ENCODE measurements at places on chromosomes 11 and 22. TPM values are rescaled to one million over a fixed set of nuclear protein-coding genes. Genes with fewer than 3 reads are reported as not detected.

Gene NRXN2
- total RNA-seq = 64.1 TPM

GRCh38 chr11:9740202-9740883 lies 76.5 kb downstream of the SWAP70 start:
- H3K4me1 ChIP-seq = no peaks in the 10 kb centered on the region
- no peaks in the 10 kb centered on the region for H3K36me3 ChIP-seq
- H3K27me3 ChIP-seq = no peaks in the 10 kb centered on the region
- H3K4me3 ChIP-seq = no peak overlapping the region

Gene OR56A1
- not detected for total RNA-seq

- no peak overlapping the region for H3K4me3 ChIP-seq
- no peaks in the 10 kb centered on the region for H3K4me1 ChIP-seq
- no peak for DNase-seq
- no peak overlapping the region for H3K27ac ChIP-seq
- no peaks in the 10 kb centered on the region for H3K36me3 ChIP-seq
- H3K27me3 ChIP-seq = no peaks in the 10 kb centered on the region
These were observed 473.1 kb downstream of the LRRC4C start for GRCh38 chr11:40986320-40986719.

DNA sequence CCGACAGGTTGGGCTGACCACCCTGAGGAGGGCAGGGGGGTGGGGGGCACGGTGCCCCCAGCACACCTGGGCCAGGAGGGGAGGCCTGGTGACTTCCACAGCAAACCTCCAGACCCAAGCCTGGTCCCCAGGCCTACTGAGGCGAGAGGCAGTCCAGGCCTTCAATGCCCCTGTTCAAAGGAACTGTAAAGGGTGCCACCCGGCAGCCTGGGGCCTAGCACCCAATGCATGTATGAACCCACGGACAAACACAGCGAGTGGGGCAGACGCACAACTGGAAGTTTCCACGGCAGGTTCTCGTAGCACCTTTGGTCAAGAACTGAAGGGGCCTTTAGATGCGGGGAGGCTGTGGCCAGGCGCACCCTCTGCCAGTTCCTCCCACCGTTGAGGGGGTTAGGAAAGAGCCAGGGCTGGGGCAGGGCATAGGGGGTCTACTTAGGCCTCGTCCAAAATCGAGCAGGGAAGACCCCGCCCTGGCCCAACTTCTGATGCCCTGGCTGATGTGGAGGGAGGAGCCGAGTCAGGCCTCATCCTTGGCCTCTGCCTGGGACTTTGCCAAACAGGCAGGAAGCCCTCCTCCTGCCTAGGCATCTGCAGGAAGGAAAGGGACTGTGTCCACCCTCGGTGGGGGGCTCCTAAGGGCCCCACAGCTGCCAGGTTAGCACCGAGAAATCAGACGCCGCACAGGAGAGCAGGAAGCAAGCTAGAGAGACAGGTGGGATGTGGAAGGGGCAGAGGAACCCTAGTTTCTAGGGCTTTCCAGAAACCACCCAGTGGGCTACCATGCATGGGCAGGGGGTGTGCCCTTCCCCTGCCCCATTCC lies 6.6 kb downstream of the CBX6 start:
- peak; percentile 62 for DNase-seq
- H3K36me3 ChIP-seq = no peaks in the 10 kb centered on the region
- no peak overlapping the region for H3K4me3 ChIP-seq
- H3K4me1 ChIP-seq = peaks cover 30% of the 10 kb centered on the region

DNA sequence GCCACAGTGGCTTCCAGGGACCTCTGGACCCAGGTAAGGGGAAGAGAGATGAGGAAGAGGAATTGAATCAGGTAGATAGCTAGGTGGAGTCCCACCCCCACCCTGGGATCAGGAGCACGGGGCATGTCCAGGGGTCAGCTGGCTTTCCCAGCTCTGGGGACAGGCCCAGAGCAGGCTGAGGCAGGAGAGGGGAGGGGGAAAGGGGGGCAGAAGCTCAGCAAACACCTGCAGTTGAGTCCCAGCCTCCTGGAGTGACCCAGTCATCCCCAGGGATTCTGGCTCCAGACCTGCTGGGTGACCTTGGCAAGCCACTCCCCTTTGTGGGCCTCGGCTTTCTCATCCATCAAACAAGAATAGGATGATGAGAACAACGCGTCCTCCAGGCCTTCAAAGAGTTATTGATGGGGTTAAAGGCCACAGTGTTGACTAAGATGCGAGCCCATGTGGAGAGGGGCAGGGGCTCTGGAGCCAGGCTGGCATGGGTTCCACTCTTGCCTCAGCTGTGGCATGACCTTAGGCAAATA lies 16.0 kb downstream of the STARD10 start:
- H3K4me1 ChIP-seq = peaks cover 8% of the 10 kb centered on the region
- no peak for DNase-seq
- peak overlapping the region; percentile 25 for H3K27ac ChIP-seq
- no peaks in the 10 kb centered on the region for H3K36me3 ChIP-seq
- no peak overlapping the region for H3K4me3 ChIP-seq

GRCh38 chr11:117127171-117127901 lies 16.8 kb upstream of the PAFAH1B2 start:
- DNase-seq = no peak
- no peaks in the 10 kb centered on the region for H3K36me3 ChIP-seq
- no peak overlapping the region for H3K4me3 ChIP-seq
- no peaks in the 10 kb centered on the region for H3K4me1 ChIP-seq

DNA sequence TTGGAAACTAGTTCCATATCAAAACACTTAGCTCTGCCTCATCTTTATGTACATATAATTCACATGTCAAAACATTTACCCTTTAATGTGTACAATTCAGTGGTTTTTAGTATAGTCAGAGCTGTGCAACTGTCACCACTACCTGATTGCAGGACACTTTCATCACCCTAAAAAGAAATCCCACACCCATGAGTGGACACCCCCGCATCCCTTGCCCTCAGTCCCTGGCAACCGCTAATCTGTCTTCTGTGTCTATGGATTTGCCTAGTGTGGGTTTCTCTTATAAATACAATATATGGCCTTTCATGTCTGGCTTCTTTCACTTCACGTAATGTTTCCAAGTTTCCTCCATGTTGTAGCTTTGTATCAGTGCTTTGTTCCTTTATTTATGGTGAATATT lies 8.6 kb upstream of the EMID1 start:
- H3K4me3 ChIP-seq = no peak overlapping the region
- H3K4me1 ChIP-seq = no peaks in the 10 kb centered on the region
- DNase-seq = no peak
- no peaks in the 10 kb centered on the region for H3K36me3 ChIP-seq
- H3K27me3 ChIP-seq = no peaks in the 10 kb centered on the region

Gene MCHR1
- 5.3 TPM for total RNA-seq

Gene KCTD17
- total RNA-seq = 34.7 TPM

- no peaks in the 10 kb centered on the region for H3K36me3 ChIP-seq
- no peaks in the 10 kb centered on the region for H3K27me3 ChIP-seq
- H3K4me3 ChIP-seq = no peak overlapping the region
- no peaks in the 10 kb centered on the region for H3K4me1 ChIP-seq
These were observed 11.6 kb upstream of the TMEM45B start for GRCh38 chr11:129804012-129804411.

- no peaks in the 10 kb centered on the region for H3K4me1 ChIP-seq
- H3K27me3 ChIP-seq = no peaks in the 10 kb centered on the region
- no peak for DNase-seq
- H3K36me3 ChIP-seq = no peaks in the 10 kb centered on the region
- no peak overlapping the region for H3K4me3 ChIP-seq
- H3K27ac ChIP-seq = no peak overlapping the region
These were observed 1.0 kb downstream of the LYVE1 start for GRCh38 chr11:10567446-10567845.

DNA sequence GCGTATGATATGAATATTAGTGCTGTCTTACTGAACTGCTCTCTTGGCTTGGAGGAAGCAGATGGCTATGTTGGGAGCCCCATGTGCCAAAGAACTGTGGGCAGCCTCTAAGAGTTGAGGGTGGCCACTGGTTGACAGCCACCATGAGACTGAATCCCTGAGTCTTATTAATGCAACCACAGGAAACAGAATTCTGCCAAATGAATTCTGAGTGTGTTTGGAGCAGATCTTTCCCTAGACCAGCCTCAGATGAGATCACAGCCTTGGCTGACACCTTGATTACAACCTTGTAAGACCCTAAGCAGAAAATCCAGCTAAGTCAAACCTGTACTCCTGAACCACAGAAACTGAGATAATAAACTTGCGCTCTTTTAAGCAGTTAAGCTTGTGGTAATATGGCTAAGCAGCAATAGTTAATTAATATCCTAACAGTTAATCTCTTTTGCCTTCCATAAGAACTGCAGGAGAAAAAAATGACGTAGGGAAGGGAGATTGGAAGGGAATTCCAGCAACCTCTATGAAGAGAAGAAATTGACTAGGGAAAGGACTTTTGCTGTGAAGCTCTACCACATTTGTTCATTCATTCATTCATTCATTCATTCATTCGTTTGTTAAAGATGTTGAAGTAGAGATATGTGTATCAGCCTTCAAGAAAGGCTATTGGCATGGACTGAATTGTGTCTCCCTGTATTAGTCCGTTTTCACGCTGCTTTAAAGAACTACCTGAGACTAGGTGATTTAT lies 26.8 kb downstream of the ADM start:
- DNase-seq = no peak
- no peaks in the 10 kb centered on the region for H3K36me3 ChIP-seq
- peaks cover 14% of the 10 kb centered on the region for H3K4me1 ChIP-seq
- H3K27me3 ChIP-seq = no peaks in the 10 kb centered on the region
- H3K27ac ChIP-seq = no peak overlapping the region

Gene LDHAL6A
- total RNA-seq = 0.48 TPM

DNA sequence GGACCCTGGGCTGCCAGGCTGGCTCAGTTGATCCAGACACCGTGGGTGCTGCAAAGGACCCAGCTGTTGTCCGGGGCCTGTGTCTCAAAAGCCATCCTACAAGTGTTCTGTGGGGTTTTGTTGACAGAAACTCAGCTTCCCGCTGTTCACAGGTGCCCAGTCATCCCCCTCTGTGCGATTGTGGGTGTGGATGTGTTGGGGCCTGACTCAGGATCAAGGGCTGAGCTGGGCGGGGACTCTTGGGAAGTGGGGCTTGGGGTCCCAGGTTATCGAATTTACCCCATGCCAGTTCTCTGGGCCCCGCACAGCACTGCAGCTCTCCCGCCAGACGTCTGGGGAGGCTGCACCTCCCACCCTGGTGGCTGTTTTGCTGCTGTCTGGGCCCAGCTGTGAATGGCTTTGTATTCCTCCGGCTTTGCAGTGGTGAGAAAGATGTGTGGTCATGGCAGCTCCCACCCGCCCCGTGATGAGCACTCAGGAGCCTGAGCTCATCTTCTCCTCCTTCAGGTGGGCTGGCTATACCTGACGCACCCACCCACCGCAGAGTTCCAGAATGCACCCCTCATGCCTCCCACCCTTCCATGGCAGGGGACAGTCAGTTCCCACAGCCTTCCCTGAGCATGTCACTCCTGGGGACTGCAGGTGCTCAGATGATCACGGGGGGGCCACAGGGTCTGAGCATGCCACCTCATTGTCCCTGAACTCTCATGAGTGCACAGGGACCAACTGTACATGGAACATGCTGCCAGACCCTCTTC lies 3.6 kb upstream of the AP2A2 start:
- no peaks in the 10 kb centered on the region for H3K36me3 ChIP-seq
- H3K27ac ChIP-seq = no peak overlapping the region
- H3K4me1 ChIP-seq = peaks cover 7% of the 10 kb centered on the region
- no peak overlapping the region for H3K4me3 ChIP-seq

GRCh38 chr22:31604137-31604705 lies 57.8 kb downstream of the PISD start:
- H3K4me3 ChIP-seq = no peak overlapping the region
- H3K4me1 ChIP-seq = peaks cover 2% of the 10 kb centered on the region
- DNase-seq = no peak
- H3K27ac ChIP-seq = no peak overlapping the region
- H3K36me3 ChIP-seq = no peaks in the 10 kb centered on the region

Gene MS4A3
- not detected for total RNA-seq

DNA sequence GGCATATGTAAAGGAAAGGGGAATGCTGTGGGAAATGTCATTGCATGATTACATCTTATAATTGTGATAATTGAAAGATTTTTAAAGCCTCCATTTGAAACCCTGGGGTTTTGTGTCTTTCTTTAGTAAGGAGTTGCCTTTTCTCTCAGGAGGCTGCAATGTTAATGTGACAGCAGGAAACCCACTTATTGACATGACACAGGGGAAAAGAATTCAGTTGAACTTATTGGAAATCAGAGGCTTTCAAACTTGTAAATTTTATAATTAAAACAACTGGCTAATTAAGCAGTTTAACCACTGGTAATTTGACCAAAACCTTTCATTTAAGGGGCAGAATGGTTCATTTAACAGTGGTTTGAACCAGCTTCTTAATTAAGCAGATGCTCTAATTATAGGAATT lies 31.2 kb downstream of the MRPL48 start:
- H3K27ac ChIP-seq = no peak overlapping the region
- H3K27me3 ChIP-seq = no peaks in the 10 kb centered on the region
- no peak overlapping the region for H3K4me3 ChIP-seq

Gene SYNGR1
- total RNA-seq = 67.1 TPM

Gene APOBEC3H
- not detected for total RNA-seq

DNA sequence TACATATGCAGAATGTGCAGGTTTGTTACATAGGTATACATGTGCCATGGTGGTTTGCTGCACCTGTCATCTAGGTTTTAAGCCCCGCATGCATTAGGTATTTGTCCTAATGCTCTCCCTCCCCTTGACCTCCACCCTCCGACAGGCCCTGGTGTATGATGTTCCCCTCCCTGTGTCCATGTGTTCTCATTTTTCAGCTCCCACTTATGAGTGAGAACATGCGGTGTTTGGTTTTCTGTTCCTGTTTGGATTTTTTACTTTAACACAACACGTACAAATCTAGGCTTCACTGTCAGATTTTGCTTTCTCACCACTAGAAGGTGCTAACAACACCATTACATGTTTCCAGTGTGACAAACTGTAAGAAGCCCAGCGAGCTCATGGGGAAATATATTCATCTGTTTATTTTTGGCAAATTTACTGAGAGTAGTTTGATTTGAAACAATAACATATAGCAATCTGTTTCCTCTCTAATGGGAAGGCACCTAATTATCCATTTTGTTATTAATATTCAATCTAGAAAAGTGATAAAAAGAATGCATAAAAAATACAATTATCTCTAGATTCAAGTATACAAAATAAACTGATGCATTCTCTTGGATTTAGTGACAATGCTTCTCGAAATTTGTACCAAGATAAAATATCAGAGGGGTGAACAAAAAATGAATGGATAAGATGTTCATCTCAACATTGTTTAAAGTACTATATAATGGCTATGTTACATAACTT lies 23.2 kb upstream of the BIRC3 start:
- peaks cover 6% of the 10 kb centered on the region for H3K4me1 ChIP-seq
- H3K36me3 ChIP-seq = no peaks in the 10 kb centered on the region
- no peak overlapping the region for H3K27ac ChIP-seq
- H3K27me3 ChIP-seq = no peaks in the 10 kb centered on the region

GRCh38 chr11:97742717-97743116 lies 1278.0 kb upstream of the CNTN5 start:
- no peak for DNase-seq
- peaks cover 5% of the 10 kb centered on the region for H3K4me1 ChIP-seq
- H3K27ac ChIP-seq = no peak overlapping the region
- no peak overlapping the region for H3K4me3 ChIP-seq

DNA sequence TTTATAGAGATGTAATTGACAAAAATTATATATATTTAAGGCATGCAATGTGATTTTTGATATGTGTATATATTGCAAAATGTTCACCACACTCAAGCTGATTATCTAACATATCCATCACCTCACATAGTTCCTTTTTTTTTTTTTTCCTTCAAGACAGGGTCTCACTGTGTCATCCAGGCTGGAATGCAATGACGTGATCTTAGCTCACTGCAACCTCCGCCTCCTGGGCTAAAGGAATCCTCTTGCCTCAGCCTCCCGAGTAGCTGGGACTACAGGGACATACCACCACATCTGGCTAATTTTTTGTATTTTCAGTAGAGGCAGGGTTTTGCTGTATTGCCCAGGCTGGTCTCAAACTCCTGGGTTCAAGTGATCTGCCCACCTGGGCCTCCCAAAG lies 65.1 kb upstream of the SLC35C1 start:
- H3K4me3 ChIP-seq = no peak overlapping the region
- no peaks in the 10 kb centered on the region for H3K36me3 ChIP-seq
- no peak overlapping the region for H3K27ac ChIP-seq
- H3K4me1 ChIP-seq = no peaks in the 10 kb centered on the region
- no peaks in the 10 kb centered on the region for H3K27me3 ChIP-seq

Measured in ovary (tissue), 10 donors.